Dorsolateral prefrontal cortex (tissue), 122 donors: ENCODE measurements at places on chromosomes 6 and 20.

DNA sequence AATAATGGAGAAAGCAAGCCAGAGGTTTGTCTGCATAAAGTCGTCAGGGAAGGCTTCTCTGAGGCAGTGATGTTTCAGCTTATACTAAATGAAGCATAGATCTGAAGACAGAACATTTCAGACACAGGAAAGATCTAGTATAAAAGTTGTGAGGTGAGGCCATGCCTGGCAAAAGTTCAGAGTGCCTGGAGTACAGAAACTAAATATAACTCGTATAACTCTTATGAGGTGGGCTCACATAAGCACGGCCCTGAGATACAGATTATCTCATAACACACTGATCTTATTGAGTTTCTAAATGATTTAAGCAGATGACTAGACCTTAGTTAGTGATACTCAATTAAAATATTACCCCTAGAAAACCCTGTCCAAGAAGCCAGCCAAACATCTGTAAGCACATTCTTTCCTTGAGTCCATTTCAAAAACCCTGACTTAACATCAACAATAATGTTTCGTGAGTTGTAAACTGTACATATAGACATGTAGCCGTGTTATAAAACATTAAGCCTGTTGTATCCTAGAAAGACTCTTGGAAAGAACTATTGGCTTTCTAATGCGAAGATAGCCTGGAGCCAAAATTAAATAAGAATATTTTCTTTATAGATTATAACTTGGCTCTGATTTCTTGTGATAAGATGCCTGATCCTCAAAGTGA, 667.6 kb downstream of the TENT5A start:
- no peak for DNase-seq

DNA sequence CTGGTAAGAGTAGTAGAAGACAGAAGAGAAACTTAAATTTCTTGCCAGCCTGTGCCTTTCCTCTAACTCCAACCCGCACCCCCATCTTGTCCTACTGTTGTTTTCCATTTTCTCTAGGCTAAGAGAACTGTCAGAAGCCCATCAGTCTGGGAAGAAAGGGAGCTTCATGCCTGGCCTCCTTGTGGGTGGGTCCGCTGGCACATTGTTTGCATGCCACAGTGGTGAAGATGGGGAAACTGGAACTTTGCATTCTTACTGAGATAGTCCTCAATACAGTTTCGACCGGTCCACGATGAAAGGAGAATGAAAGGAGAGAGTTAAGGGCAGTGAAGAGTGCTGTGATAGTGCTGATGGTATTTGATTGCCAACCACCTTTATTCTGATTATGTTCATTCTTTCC, 103.1 kb downstream of the TCP11 start:
- DNase-seq = no peak

DNA sequence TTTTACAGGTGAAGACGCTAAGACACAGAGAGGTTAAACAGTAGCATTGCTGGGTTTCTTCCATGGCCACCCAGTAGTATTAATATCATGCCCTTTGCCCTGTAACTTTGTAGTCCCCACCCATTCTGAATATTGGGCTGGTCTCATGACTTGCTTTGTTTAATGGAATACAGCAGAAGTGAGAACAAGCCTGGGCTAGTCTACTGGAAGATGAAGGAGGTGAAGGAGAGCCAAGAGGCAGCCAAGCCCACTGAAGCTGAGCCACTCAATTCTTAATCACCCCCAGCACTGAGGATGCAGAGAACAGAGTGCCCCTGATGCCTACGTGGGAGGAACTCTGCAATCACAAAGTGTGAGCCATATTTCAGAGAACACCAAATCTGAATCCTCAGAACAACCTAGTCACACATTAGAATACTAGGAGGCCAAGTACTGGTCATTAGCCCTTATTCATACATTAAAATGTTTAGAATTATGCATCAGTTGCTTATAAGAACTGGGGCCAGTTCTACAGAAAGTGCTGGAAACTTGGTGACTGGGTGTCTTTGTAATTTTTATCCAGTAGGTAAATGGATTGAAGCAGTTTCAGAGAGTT, 270.1 kb upstream of the PRND start:
- no peak for DNase-seq

DNA sequence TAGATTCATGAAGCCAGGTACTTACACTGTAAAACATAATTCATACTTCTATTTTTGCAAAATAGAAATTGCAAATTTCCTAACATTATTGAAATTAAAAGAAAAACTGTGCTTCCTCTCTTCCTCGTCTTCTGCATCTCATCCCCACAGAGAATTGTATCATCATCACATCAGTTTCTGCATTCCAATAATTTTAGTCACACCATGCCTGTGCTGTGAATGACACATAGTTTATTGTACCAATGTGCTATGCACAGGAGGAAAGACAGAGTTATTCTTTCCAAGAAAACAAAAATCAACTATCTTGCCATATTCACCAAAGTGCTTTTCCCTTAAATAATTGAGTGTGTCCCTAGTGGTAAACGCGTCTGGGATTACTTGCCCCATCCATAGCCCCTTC, 38.1 kb upstream of the FAM135A start:
- no peak for DNase-seq

DNA sequence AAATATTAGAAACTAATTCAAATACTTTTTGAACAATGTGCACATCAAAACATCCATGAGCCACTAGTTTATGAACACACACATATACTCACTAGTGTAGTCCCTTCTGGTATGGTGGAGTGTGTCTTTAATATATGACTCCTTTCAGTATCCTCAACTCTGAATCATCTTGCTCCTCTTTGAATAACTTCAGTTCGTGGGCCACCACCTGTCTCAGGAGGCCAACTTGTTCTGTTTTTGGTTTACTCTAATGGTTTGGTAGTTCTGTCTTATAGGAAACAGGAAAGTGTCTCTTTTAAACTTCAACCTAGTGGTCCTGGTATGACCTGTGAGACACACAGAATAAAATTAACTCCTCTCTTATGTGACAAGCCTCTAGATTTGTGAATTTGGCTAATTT, 55.6 kb downstream of the ZNF292 start:
- DNase-seq = no peak

- no peak for DNase-seq
Measured at GRCh38 chr6:30530014-30530413, 26.3 kb downstream of the GNL1 start.
